ENCODE measurements at places on chromosomes 6 and 20.

GRCh38 chr6:4698901-4699659 lies 77.1 kb upstream of the CDYL start:
- no peak for DNase-seq

DNA sequence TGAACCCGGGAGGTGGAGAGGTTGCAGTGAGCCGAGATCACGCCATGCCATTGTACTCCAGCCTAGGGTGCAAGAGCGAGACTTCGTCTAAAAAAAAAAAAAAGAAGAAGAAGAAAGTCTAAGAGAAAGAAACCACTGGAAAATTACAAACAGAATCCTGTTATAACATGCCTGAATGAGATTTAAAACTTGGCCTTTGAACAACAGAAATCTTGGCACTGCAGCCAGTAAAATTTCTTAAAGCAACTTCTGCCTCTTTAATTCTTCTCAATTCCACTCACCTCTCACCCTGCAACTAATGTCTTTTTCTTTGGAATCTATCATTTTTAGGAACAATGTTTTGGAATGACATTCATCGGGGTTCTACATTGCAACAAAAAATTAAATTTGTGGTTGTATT lies 26.3 kb downstream of the PM20D2 start:
- DNase-seq = no peak

DNA sequence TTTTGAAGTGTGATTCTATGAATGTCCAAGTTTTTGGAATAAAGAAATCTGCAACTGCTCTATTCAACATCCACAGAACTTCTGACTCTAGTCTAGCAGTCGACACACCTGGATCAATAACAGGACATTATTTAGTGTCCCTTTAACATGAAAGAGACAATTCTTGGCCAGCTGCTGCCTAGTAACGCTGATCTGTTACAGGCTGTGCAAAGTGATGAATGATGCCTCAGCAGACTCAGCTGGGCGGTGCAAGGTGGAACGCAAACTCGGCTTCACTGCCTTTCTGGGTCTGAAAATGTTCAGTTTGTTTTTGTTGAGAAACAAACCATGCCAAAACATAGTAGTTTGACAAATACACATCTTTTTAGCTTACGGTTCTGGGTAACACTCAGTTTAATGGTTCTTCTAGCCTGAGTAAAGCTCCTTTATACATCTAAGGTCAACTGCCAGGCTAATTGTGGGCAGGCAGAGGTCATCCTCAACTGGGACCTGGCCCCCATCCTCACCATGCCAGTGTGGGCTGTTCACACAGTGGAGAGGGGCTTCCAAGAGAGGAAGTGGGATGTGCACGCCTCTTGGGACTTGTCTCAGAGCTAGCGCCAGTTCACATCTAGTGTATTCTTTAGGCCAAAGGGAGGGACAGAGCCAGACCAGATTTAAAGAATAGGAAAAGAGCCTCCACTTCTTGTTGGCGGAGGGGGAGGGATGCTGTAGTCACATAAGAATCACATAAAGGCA lies 879.7 kb downstream of the QKI start:
- no peak for DNase-seq

GRCh38 chr6:36125575-36125974 lies 4.7 kb upstream of the MAPK13 start:
- DNase-seq = no peak

GRCh38 chr20:11451793-11452291 lies 465.9 kb upstream of the BTBD3 start:
- DNase-seq = peak; percentile 63

- no peak for DNase-seq
Measured at GRCh38 chr6:90610301-90610750, 23.5 kb upstream of the MAP3K7 start.
